ENCODE measurements at places on chromosomes 4 and X. TPM values are rescaled to one million over a fixed set of nuclear protein-coding genes. Genes with fewer than 3 reads are reported as not detected.
A peak's percentile ranks its signal among the peaks of the same experiment; 100 is the strongest.

DNA sequence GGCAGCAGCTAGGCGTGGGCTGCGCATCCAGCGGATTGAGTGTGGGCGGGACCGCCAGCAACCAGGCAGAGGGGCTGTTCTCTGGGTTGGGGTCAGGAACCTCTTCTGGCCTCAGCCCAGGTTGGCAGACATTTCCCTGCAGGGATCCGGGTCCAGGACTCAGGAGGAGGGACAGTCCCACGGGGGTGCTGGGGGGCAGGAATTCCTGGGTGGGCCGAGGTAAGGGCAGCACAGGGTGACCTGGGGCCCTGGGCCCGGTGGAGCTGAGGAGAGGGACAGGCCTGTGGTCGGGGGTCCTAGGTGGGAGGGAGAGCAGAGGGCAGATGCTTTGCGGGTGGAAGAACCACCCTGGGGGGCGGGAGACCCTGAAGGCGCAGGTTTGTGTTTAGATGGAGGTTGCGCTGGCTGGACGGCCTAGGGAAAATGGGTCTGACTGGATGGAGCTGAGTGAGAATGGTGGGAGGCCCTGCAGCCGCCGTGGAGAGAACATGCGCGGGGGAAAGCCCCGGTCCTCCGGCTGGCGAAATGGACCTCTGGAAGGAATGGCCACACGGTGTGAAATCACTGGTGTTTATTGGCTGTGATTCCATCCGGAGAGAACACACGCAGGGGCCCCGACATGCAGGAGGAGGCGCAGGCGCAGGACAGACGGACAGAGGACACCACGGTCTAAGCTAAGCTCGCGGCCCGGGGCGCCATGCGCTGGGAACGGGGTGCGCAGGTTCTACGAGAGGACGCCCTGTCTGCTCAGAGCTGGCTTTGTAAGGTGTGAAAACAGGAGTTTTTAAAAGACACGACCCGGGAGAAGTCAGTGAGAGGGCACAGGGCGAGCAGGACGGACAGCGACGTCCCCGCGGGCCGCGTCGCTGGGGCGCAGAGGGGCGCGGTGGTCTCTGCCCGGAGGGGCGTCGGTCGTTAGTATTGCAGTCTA is 41.3 kb downstream of the CPLX1 start:
- no peak for DNase-seq

DNA sequence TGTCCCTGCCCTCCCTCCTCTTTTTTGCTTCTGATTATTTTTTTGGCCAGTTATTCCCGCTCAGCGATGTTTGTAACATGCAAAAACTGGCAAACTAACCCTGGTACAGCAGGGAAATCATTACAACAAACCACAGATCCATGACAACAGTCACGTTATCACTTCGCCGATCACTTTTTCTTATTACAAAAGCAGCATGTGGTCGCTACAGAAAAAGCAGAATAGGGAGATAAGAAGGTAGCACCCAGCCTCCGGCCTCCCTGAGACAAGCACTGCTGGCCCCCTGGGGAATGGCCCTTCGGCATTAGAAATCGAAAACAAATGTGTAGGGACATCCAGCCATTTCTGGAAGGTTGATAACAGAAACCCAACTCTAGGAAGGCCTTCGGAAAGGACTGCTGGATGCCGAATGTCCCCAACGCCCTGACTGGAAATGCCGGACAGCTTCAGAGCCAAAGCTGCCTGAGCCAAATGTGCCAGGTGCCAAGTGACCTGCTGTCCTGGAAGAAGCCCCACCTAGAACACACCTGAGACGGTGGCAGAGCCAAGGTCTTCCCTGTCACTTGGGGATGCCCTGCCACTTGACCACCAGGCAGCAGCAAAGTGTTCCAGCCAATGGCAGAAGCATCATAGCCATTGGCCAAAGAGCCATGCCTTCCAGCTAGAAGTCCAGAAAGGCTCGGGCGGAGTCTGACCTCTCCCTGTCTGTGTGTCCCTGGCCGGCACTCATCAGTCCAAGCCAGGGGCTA is 2.9 kb downstream of the IDH3G start:
- DNase-seq = no peak

DNA sequence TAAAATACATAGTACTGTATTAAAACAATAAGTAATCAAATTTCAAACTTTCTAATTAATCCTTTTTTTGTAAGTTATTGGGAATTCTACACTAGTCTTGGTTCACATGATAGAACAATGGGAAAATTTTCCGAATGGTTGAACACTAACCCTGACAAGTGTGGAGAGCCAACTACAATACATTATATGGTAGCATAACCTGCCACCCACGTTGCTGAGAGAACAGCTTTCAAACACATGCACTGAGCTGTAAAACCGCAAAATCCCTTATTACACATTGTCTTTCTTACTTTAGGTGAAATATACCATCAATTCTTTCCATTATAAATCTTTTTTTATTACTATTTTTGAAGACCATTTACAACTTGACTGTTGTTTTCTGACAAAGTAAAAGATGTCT is 54.7 kb downstream of the ANAPC10 start:
- DNase-seq = no peak

DNA sequence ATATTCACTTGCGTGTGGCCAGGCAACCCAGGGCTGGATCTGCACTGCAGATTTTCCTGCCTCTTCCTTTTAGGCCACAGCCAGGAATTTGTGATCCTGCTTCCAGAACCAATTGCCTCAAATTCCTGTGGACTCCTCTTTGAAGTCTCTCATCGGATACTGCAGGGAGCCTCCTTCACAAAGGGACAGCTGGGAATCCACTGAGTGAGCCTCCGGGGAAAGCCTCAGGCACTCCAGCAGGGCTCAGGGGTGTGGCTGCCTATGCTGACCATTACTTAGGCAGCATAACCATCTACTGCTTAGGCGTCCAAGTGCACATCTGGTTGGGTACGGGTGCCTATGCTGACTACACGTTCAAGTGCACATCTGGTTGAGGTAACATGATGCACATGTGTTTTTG is 321.5 kb downstream of the NLGN4X start:
- DNase-seq = no peak

DNA sequence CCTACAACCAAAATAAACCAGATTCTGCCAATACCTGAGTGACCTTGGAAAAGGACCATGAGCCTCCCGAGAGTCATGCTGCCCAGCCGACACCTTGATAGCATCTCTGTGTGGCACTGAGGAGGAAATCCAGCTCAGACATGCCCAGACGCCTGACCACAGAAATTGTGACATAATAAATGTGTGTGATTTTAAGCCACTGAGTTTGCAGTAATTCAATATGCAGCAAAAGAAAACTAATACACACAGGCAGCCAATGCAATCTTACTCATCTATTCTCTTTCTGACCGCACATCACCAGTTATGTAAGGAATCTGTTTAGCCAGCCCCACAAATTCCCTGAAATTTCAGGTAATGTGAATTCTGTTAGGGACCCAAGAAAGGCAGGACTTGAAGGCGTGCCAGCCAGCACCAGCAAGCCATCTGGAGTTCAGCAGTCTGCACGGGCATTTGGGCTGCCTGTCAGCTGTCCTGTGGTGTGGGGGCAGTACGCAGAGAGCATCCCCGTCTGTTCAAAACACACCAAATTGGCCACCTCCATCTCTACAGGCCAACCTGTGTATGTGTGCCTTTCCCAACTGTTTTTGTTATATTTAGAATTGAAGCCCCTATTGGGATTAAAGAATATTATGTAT is 176.4 kb downstream of the NLGN4X start:
- no peak for DNase-seq

DNA sequence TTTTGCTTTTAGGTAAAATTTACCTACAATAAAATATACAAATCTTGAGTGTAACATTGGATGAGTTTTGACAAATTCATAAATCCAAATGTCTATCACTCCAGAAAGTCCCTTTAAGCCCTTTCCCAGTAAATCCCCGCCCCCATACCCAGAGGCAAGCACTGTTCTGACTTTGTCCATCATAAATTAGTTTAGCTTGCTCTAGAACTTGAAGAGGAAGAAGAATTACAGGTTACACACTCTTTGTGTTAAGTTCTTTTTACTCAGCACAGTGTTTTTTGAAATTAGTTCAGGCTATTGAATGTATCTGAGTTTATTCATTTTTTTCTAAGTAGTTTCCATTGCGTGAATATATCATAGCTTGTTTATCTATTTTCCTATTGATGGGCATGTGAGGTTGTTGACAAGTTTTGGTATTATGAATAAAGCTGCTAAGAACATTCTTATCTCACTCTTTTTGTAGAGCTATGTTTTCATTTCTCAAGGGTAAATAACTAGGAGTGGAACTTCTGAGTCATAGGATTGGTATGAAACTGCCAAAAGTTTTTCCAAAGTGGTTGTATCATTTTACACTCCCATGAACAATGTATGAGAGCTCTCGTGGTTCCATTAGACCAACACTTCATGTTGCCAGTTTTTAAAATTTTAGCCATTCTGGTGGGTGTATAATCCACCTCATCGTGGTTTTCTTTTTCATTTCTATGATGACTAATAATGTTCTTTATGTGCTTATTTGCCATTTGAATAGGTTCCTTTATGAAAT is 22.4 kb upstream of the HPSE start:
- DNase-seq = peak; percentile 32

The SAT1 gene
- polyA plus RNA-seq = 336 TPM

The VEGFC gene
- 26.1 TPM for polyA plus RNA-seq

The FGF13 gene
- polyA plus RNA-seq = 11.7 TPM

The INTS6L gene
- polyA plus RNA-seq = 28.3 TPM
